ENCODE measurements at places on chromosomes 6 and 20. TPM values are rescaled to one million over a fixed set of nuclear protein-coding genes. Genes with fewer than 3 reads are reported as not detected.

The LY6G6D gene
- total RNA-seq = not detected

The XKR7 gene
- total RNA-seq = 0.03 TPM

The HLA-DOA gene
- 0.56 TPM for total RNA-seq

The SAMD3 gene
- total RNA-seq = 1.5 TPM

The KIF6 gene
- total RNA-seq = not detected

The RSPH9 gene
- 0.09 TPM for total RNA-seq

The ELOVL4 gene
- 3.4 TPM for total RNA-seq

The RPS6KA2 gene
- total RNA-seq = 1.5 TPM

The ANGPT4 gene
- total RNA-seq = not detected

The SNX14 gene
- total RNA-seq = 76.6 TPM

The PTGIS gene
- 2.3 TPM for total RNA-seq

The NHLRC1 gene
- total RNA-seq = not detected

The EYS gene
- total RNA-seq = not detected

The MARCKS gene
- total RNA-seq = 0.17 TPM

The BPIFB1 gene
- not detected for total RNA-seq

The IP6K3 gene
- not detected for total RNA-seq

The C6orf58 gene
- total RNA-seq = not detected

The PROCR gene
- 2.5 TPM for total RNA-seq
